ENCODE measurements at places on chromosomes 5 and 9. TPM values are rescaled to one million over a fixed set of nuclear protein-coding genes. Genes with fewer than 3 reads are reported as not detected.

Gene IFNA14
- total RNA-seq: not detected

Gene ANXA1
- total RNA-seq: 245 TPM

Gene CD72
- 2.0 TPM for total RNA-seq

Gene ACTBL2
- 0.16 TPM for total RNA-seq

Gene TMOD1
- total RNA-seq: 0.47 TPM

Measured in hepatocyte (in vitro differentiated cells).